Activated T-cell treated with anti-CD3 and anti-CD28 coated beads for 1 hour (primary cell): ENCODE measurements at places on chromosomes 13 and 19.

DNA sequence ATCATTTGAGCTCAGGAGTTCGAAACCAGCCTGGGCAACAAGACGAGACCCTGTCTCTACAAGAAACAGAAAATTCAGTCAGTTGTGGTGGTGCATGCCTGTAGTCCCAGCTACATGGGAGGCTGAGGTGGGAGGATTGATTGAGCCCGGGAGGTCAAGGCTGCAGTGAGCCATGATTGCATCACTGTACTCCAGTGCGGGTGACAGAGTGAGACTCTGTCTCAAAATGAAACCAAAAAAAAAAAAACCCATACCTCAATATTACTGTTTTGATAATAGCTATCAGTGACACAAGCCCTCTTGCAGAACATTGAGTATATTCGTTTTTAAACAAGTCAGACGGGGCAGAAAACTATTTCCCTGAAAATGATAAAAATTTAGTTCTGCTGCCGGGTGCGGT lies 16.2 kb downstream of the ZNF791 start:
- no peak for DNase-seq

DNA sequence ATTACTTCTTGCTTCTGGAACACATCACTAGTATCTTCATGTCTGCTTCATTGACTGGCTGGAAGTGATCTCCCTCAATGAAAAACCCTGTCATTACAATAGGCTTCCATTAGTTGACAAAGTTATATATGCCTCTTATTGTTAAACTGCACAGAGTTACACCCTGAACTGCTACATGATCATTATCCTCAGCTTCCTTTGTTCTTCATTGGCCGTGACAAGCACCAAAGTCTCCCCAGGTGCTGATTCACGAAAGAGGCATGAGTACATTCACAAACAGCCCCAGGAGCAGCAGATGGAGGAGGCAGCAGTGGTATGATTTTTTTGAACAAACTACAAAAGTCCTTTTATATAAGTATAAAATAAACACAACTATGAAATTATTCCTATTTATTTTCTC lies 51.4 kb downstream of the VWA8 start:
- no peak for DNase-seq

DNA sequence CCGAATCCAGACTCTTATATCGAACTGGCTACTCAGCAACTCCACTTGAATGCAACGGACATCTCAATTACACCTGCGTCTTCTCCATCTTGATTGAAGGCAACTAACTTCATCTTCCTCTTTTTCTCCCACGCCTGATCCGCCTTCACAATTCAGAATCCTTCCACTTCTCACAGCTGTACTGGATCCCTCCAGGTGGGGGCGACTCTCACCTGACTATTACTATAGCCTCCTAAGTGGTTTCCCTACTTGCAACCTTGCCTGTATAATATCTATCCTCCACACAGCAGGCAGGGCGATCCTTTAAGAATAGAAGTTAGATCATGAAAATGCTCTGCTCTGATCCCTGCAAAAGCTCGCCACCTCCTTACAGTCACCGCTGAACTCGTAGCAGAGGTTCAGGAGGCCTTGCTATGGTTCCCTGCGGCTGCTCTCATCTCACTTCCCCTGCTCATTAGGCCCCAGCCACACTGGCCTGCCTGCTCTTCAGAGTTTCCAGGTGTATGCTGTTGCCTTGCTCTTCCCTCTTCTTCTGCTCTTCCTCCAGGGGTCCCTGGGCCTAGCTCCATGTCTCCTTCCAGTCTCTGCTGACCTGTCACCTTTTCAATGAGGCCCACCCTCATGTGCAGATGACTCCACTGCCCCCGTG lies 31.9 kb downstream of the RFXAP start:
- no peak for DNase-seq

GRCh38 chr13:63873936-63874335 lies 2458.3 kb upstream of the PCDH20 start:
- DNase-seq: no peak

DNA sequence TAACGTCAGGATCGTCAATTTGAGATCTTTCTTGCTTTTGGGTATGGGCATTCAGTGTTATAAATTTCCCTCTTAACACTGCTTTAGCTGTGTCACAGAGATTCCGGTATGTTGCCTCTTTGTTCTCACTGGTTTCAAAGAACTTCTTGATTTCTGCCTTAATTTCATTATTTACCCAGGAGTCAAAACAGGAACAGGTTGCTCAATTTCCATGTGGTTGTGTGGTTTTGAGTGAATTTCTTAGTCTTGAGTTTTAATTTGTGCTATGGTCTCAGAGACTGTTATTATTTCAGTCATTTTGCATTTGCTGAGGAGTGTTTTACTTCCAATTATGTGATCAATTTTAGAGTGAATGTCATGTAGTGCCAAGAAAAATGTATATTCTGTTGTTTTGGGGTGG lies 153.1 kb downstream of the PCDH17 start:
- no peak for DNase-seq

DNA sequence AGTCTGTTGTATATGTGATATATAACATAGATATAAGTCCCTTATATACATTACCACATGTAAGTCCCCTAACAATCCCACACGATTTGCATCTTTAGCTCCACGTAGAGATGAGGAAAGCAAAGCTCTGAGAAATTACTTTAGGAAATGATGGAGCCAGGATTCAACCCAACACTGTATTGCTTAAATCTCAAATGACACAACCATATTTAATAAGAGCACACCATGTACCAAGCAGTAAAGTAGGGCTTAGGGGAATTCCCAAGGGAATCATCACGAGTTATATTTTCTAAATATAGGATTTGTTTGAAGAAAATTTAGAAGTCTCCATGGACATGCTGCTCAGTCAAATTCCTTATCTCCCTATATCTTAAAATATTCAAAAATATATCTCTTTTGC lies 61.3 kb upstream of the POMP start:
- DNase-seq: no peak

GRCh38 chr13:44974056-44974793 lies 15.0 kb downstream of the NUFIP1 start:
- no peak for DNase-seq

- no peak for DNase-seq
These were observed 200.2 kb downstream of the DCLK1 start for GRCh38 chr13:35930665-35931631.

DNA sequence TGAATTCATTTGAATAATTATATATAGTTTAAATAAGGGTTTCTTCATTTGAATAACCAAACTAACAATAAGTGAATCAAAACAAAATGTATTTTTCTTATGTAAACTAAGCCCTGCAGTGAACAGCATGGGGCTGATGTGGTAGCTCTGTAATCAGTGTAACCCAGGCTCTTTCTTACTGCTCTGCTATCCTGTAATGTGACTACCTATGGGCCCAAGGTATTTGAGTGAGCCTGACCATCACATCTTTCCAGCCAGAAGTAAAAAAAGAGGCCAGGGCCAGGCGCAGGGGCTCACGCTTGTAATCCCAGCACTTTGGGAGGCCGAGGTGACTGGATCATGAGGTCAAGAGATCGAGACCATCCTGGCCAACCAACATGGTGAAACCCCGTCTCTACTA lies 494.6 kb downstream of the DCT start:
- no peak for DNase-seq

DNA sequence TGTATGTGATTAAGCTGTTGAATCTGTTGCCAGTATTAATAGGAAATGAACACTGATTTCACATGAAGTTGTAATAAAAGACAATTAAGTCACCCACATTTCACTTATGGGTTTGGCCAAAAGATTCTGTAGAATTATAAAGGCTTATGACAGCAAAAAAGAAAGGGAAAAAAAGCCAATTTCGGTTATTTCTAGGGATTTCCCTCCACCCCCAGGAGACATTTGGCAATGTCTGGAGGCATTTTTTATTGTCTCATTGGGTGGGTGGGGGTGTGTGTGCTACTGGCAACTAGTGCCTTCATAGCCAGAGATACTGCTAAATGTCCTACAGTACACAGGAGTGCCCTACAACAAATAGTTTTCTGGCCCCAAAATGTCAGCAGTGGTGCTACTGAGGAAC lies 175.7 kb downstream of the LMO7 start:
- DNase-seq: no peak

DNA sequence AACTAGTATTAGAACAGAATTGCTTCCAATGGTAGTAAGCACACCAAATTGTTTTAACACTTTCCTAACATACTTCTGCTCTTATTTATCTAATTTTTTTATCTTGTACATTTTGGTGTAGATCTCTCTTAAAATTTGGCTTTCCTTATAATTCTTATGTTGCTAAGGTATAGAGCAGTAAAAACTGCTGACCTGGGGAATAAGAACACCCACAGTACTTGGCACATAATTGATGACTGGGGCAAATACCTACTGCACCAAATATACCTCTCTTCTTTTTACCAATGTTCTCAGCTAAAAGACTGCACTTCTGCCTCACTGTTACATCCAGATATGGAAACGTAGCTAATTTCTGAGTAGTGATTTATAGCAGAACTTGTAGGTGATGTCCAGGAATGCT lies 642.2 kb downstream of the LIG4 start:
- DNase-seq: no peak

DNA sequence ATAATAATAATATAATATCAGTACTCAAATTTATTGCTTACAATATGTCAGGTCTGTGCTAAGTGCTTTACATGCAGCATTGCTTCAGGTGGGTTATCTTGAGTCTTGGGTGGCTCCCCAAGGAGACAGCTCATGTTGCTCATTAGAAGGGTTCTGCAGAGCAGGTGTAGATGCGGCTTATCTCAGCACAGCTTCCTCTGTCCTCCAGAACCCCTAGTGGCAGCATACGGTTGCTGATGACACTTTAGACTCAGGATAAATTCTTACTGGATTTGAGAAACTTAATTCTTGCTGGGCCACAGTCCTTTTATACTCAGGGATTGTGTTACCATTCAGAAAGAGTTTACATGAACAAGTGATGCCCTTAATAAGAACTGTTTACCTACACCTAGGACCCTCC lies 8.9 kb downstream of the COG3 start:
- DNase-seq: no peak
